Right hindlimb (tissue), 1 donor: ENCODE measurements at places on chromosomes 13 and 19.
A peak's percentile ranks its signal among the peaks of the same experiment; 100 is the strongest.

DNA sequence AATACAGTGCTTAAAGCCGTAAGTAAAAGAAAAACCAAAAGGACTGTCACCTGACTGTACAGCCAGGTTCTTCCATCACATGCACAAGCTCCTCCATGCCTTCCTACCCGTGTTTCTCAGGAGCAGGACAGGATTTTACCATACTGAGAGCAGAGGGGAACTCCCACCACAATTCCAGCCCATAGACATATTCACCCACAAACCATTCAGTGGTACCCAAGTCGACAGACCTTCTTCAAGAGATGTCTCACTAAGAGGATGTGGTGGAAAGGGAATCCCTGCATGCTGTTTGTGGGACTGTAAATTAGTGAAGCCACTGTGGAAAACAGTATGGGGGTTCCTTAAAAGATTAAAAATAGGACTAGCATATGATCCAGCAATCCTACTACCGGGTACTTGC is 66.9 kb upstream of the DOCK9 start:
- no peak for DNase-seq

DNA sequence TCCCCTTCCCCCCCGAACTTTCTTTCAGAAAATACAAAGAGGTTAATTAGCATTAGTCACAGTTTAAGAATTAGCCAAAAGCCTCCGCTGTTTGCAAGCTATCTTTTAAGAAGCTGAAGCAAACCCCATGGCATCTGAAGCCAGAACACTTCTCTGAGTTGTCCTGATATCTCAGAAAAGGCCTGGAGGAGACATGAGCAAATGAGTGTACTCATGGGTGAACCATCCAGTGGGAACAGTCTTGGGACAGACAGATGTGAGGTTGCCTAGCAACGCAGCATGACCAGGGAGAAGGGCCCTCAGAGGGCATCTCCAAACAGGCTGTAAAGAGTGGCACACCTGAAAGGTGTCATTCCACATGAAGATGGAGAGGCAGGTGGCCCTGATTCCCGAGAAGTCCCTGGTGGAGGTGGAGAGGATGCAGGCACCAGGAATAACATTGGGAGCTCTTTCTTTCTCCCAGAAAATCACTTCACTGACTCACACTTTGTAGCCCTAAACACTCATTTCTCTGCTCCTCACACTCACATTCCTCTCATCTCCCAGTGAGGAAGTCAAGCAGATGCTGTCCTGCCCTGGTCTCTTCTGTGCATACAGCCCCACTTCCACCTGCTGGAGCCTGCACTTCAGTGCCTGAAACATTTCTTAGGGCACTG is 87.0 kb upstream of the TSHZ3 start:
- DNase-seq, result no peak

DNA sequence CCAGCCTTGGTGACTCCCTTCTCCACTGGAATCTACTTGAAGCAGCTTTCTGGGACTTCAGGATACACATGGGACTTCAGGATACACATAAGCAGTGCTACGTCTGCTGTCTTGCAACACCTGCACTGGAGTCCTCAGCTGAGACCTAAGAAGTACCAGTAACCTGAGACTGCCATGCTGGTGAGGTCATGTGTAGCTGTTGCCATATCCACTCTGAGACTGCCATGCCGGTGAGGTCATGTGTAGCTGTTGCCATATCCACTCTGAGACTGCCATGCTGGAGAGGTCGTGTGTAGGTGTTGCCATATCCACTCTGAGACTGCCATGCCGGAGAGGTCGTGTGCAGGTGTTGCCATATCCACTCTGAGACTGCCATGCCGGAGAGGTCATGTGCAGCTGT is 937.9 kb downstream of the EFNB2 start:
- DNase-seq, result no peak

GRCh38 chr19:53808710-53809125 is 15.4 kb downstream of the NLRP12 start:
- peak; percentile 20 for DNase-seq

GRCh38 chr19:37470216-37470615 is 1.1 kb downstream of the ZNF570 start:
- no peak for DNase-seq
